D721Med (cell line): ENCODE measurements at places on chromosomes 6 and 20.

DNA sequence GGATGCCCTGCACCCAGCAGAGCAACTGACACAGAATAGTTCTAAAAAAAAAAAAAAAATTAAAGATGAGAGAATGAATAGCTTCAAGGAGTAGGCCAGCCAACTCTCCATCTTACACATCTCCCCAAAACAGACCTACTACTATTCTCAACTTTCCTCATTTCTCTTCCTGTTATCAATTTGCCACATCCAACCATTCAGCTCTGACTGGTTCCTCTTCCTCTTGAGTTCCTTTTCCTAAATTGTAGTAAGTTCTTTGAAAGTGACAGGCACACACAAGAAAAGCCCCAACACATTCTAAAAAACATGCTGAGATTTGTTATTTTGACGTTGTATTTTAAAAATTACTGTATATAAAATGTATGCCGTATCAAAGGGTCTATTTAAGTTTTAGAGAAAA lies 117.2 kb downstream of the PDSS2 start:
- no peak for DNase-seq

DNA sequence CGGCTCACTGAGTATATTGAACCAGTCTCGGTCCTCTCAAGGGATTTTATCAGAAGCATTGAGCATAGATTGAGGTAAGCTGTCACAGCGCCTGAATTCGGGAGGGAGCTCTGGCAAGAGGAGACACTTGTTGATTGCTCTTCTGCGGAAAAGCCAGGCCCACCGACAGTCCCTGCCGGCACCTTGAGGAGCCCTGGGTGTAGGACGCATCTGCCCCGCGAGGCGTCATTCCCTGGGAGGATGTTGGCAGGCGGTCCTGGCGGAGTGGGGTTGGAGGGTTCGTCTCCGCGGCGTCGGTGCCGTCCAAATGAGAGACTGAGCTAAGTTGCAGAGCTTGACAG lies 843 bp downstream of the FBXO9 start:
- DNase-seq: no peak

- no peak for DNase-seq
Measured at GRCh38 chr20:62370115-62370806, 3.1 kb upstream of the LAMA5 start.

DNA sequence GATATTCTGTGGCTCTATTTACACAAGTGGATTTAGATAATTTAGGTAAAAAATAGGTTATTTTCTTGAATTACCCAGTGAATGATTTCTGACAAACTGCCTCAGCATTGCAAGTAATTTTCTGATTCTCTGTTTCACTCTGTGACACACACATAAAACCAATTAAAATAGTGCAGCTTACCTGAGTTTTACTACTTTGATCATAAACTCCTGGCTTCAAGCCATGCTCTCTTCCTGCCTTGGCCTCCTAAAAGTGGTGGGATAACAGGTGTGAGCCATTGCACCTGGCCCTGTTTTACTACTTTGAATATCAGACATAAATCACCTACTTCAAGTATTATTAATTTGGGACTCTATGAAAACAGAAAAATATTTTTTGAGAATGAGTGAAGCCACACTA lies 462.9 kb downstream of the ADGRB3 start:
- no peak for DNase-seq

GRCh38 chr6:90790696-90791095 lies 203.8 kb upstream of the MAP3K7 start:
- DNase-seq: no peak

DNA sequence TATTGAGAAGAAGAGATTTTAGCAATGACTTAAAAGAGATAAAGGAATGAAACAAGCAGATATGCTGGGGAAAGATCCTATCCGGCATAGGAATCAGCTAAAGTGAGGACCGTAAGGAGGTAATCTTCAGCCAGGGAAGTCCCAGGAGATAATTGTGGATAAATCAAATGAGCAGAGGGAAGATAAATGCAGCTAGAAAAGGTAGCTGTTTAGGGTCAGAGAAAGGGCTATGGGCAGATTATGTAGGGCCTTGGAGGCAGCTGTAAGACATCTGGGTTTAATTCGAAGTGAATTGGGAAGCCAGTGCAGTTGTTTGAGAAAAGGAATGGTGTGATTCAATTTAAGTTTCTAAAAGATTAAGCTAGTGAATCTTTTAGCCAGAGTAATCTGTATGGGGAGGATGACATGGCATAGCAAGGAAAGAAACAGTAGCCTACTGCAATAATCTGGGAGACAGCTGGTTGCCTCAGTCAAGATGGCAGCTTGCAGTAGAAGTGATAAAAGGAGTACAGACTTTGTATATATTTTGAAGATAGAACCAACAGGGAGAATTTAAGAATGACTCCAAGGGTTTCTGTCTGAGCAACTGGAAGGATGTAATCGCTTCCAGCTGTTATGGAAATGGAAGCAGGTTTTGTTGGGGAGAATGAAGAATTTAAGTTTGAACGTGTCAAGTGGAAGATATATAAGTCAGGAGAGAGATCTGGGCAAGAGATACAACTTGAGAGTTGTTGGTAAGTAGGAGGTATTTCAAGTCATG lies 552.3 kb upstream of the FLRT3 start:
- no peak for DNase-seq

GRCh38 chr20:25032478-25033264 lies 25.3 kb downstream of the ACSS1 start:
- no peak for DNase-seq

GRCh38 chr6:143222310-143222709 lies 161.6 kb downstream of the AIG1 start:
- DNase-seq: no peak

DNA sequence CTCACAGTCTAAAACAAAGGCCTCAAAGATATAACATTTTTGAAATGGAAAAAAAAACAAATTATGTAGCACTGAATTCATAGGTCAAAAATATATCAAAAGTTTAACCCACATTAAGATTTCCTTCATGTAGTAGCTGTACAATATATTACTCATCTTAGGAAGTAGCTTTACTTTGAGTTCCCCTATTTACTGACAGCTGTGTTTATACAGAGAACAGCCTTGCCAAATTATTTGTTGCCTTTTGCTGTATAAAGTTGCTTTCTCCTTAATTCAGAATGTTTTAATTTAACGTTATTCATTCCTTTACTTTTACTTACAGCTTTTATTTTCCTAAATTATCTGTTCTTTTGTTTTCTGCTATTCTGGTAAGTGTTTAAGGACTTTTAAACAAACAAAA lies 181.0 kb downstream of the COL12A1 start:
- DNase-seq: no peak

DNA sequence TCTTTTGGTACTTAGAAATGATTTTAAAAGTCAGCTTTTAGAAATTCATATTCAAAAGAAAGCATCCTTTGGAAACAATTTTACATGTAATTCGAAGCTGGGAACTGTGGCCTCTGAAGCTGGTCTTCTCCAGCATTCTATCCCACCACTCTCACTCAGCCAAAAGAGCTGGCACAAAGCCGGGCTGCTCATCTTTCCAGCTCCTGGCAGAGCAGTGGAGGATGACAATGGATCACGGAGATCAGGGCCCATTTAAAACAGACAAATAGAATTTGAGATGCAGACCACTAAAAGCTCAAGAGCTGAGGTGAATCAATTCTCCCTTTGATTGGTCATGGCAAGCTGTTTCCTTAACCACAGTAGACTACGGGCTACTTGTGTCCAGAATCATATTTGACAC lies 60.6 kb downstream of the OTOR start:
- DNase-seq: no peak

GRCh38 chr6:132713352-132714134 lies at the start of gene VNN1:
TSS of gene VNN1 (minus strand) at chr6:132714055. CDS start at chr6:132714035, 20 bp downstream.
- no peak for DNase-seq

DNA sequence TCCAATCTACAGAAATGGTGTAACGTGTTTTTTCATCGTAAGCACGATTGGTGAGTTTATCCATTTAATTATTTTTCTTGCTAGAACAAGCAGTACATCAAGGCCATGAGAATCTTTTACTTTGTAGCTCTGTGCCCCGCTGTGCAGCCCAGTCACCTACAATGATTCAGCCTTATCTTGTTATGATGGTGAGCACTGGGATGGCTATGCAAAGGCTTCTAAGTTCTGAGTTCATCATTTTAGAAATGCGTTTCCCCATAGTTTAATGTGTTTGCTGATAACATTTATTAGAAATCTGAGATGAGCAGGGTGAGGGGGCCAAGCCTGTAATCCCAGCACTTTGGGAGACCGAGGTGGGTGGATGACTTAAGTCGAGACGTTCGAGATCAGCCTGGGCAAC lies 111.8 kb upstream of the QKI start:
- DNase-seq: no peak

GRCh38 chr20:60691966-60692615 lies 560.0 kb upstream of the CDH4 start:
- DNase-seq: no peak

- DNase-seq: no peak
Measured at GRCh38 chr6:158002249-158002950, 20.7 kb downstream of the SYNJ2 start.

- DNase-seq: no peak
Measured at GRCh38 chr6:83071023-83071422, 3.6 kb downstream of the DOP1A start.

DNA sequence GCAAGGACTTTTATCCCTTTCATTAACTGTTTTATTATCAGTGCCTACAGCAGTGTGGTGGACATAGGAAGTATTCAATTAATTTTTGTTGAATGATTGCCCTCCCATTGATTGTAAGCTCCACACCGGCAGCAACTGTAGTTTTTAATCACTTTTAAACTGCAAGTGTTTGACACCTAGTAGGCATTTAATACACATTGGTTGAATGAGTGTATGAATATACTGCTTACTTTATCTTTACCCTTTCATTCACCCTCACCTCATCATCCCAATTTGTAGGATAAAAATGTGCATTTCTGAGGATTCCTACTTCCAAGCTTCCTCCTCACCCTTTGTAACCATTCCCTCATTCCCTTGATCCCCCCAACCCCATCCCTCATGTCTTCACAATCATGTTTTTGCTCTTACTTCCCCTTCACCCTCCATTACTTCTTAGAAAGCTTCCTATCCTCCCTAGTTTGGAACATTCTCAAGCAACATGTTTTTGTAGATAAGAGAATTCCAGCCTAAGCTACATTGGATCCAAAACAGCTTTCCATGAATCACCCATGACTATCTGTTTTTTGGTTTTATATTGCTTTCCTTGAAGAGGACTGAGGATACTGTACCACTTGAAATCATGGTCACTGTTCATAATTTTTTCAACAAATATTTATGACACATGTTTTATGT lies 955 bp upstream of the SLC26A8 start:
- DNase-seq: no peak

- no peak for DNase-seq
Measured at GRCh38 chr6:102149191-102149590, 755.7 kb downstream of the GRIK2 start.

DNA sequence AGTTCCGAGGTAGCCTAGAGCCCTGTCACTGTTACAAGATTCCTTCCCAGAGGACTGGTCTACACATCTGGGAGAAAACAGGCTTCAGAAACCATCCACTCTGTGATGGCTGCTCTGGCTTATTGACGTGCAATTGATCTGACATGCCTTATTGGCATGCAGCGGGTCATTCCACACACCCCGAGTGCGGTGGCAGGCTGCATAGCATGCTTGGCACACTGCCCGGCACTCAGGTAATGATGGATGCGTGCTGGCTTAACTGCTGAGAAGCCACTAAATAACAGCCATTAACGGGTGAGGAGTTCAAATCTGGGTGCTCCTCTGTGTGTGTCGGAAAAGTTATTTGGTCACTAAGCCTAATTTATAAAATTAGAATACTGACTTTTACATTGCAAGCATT lies 67.9 kb upstream of the CDH4 start:
- no peak for DNase-seq

GRCh38 chr20:25042531-25043498 lies 15.1 kb downstream of the ACSS1 start:
- no peak for DNase-seq

DNA sequence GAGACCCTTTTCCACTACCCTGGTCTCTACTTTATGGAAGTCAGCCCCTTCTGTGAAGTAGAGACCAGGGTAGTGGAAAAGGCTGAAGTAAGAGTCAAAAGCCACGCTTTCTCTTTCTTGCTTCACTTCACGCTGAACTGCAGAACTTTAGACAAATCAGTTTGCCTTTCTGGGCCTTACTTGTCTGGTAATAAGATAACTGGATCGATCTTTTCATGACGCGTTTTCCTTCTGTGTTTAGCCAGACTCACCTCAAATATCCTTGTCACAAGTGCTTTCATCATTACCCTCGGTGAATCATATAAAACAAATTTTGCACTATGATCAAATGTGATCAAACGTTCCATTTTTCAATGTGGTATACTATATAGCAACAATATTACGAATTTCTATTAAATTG lies 170.7 kb downstream of the CLIC5 start:
- DNase-seq: no peak

- no peak for DNase-seq
Measured at GRCh38 chr6:127406122-127406521, 53.1 kb downstream of the KIAA0408 start.

DNA sequence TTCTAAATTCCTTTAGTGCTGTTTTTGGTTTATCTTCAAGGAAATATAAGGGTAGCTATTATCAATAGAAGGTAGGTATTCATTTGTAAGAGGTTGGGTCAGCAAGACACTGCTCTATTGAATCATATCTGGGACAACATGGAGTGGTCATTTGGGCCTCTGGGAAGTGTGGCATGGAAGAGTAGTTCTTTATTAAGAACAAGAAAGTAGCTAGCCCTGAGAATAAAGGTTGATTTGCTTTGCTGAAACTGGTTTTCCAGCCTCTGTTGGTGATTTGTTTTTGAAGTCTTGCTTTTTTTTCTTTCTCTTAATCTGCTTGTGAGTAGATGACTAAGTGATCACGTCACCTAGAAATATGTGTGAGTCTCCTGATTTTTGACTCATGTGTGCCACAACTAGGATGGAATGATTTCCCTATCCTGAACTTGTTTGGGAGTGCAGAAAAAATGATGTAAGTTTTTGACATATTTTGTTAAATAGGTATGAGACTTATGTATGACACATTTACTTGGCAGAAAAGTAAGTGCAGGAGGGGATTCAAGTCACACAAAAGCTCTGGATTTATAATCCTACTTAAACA lies 381.8 kb downstream of the CENPW start:
- DNase-seq: no peak

GRCh38 chr6:158452191-158452590 lies 107.7 kb upstream of the TMEM181 start:
- DNase-seq: no peak

DNA sequence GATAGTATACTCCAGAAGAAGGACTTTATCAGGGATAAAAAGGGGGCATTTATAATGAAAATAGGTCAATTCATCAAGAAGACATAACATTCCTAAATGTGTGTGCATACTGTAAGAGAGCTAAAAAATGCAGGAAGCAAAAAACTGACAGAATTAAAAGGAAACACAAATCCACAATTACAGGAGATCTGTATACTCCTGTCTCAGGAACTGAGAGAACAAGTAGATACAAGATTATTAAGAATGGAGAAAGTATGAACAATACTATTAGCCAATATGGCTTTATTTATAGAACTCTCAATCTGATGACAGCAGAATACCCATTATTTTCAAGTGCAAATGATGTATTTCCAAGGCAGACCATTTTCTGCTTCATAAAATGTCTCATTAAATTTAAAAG lies 167.7 kb upstream of the BMP5 start:
- DNase-seq: no peak
